ENCODE measurements at places on chromosomes 12 and 14.

GRCh38 chr12:57611827-57612710 is 834 bp downstream of the ARHGEF25 start:
- DNase-seq: no peak

DNA sequence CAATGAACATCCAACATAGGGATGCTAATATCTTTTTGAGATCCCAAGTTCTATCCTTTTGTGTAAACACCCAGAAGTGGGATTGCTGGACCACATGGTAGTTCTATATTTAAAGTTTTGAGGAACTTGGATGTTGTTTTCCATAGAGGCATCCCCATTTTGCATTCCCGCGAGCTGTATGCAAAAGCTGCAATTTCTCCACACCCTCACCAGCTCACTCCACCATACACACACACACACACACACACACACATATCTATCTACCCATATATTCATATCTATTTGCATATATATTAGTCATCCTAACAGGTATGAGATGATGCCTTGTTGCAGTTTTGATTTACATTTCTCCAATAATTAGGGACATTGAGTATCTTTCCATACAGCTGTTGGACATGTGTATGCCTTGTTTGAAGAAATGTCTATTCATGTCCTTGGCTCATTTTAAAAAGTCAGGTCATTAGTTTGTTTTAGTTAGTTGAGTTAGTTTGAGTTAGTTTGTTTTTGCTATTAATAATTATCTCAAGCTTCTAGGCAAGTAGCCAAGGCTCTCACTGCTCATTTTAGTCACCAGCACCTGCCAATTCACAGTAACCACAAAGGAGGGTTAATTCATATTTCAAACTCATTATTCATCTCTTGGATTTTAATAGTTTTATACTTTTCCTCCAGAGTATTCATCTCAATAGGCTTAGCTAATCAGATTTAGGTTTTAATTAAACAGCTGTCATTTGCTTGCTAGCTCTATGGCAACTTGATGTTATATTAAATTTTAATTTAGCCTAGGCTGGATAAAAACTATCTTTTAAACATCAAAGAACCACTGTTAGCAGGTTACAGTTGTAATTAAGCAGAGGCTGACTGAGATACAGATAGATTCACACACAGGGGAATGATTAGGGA is 1435.9 kb upstream of the TMEM132C start:
- no peak for DNase-seq

DNA sequence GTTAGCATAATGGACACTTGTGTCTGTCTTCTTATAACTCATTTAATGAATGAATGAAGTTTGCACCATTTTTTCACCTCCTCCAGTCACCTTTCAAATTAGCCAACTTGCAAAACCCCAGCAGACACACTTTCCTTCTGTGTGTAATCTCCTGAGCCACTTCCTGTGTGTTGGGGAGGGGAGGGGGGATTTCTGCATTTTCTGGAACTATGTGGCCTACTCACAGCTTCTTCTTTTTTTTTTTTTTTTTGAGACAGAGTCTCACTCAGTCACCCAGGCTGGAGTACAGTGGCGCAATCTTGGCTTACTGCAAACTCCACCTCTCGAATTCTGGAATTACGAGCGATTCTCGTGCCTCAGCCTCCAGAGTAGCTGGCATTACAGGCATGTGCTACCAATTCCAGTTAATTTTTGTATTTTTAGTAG is 4.1 kb upstream of the SERPINA1 start:
- no peak for DNase-seq

DNA sequence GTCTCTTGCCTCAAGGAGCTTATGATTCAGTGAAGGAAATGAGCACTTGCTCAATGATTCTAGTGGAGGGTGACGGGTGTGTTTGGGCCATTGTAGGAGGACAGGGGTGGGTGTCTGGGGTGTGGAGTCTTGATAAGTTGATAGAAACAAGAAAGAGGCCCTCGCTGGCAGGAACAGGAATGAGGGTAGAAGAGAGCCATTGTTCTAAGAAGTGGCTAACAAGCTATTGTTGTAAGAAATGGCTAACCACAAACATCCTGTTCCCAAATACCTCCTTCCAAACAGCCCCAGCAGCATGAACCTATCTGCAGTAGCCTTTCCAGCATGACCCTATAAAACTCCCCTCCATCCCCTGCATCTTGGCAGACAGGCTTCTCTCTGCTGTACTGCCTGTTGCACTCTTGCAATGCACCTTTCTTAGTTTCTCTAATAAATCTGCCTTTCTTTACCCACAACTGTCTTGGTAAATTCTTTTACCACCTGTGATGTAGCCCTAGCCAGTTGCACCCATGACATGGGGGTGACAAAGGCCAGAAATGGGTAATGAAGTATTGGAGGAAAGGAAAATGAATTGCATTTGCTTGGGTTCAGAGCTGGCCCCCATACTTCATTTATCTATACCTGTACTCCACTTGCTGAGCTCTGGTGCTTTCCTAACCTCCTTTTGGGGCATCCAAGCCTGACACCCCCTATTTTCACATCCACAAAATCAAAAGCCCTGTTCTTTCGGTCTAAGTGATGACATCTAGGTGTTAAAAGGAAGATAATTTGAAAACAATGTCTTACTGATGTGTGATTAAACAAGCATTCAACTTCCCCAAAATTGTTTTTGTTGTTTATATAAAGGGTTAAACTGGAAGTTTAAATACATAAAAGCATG is 389.1 kb downstream of the GRIN2B start:
- DNase-seq: no peak

- DNase-seq: no peak
These were observed 351.3 kb upstream of the KITLG start for GRCh38 chr12:88931598-88931997.
